ENCODE measurements at places on chromosomes 3 and 15.
A peak's percentile ranks its signal among the peaks of the same experiment; 100 is the strongest.

- DNase-seq = no peak
Measured at GRCh38 chr3:107392549-107393165, 15.4 kb downstream of the CCDC54 start.

- DNase-seq = no peak
Measured at GRCh38 chr3:163577271-163577670, 1501.0 kb downstream of the SI start.

GRCh38 chr15:73053398-73053723, 1.1 kb downstream of the NEO1 start:
- no peak for DNase-seq

GRCh38 chr3:194328053-194328657, 23.0 kb downstream of the CPN2 start:
- no peak for DNase-seq

- DNase-seq = no peak
Measured at GRCh38 chr3:1374471-1374870, 281.6 kb downstream of the CNTN6 start.

DNA sequence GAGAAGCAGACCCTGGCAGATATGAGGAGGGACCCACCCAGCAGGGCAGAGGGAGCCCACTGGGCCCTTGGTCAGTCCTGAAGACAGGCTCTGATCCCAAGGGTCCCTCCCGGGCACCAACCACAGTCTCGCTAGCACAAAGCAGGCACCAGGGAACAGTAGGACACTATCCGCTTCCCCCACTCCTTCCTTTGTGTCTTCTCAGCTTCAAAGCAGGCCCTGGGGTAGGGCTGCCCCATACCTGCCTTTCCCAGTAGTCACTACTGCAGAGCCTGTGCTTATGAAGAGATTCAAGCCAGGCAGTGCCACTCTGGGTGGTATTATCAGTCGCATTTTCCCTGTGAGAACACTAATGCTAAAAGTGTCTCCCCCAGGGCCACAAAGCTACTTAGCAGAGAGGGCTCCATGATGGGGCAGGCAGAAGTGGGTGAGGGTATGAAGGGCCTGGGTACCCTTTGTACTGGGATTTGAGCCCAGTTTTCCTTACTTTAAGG, 32.7 kb downstream of the SRPRB start:
- DNase-seq = no peak

GRCh38 chr3:73136941-73137340, 75.5 kb downstream of the EBLN2 start:
- DNase-seq = no peak

GRCh38 chr3:53357458-53357857, 10.1 kb upstream of the DCP1A start:
- no peak for DNase-seq

DNA sequence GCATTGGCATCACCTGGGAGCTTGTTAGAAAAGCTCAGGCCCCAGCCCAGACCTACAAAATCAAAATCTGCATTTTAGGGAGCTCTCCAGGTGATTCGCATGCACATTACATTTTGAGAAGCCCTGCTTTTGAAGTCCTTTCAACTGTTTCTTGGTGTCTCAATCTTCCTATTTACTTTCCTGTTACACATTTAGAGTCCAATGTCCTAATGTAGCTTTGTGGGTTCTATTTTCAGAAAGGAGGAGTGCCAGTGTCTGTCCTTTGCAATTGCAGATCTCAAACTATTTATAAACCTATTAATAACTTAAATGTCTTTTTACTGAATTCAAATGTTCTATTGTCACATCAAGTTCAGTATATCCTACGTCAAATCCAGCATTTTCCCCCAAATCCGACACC, 27.8 kb upstream of the MYRIP start:
- DNase-seq = no peak

DNA sequence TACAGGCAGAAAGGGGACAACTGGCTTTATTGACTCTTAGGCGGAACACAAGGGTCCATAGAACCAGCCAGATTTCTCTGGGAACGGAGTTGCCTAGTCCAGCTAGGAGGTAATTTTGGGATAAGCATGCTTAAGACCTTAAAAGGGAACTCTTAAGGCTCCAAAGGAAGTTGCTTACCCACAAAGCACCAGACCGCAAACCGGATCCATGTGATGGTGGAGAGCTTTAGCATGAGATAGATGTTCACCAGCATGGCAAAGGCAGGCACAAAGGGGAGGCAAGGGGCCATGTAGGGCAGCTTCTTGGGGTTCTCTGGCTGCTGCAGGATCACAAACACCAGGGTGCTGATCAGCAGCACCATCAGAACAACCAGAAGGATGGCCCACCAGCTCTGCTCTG, 61.4 kb downstream of the CLDN11 start:
- no peak for DNase-seq

DNA sequence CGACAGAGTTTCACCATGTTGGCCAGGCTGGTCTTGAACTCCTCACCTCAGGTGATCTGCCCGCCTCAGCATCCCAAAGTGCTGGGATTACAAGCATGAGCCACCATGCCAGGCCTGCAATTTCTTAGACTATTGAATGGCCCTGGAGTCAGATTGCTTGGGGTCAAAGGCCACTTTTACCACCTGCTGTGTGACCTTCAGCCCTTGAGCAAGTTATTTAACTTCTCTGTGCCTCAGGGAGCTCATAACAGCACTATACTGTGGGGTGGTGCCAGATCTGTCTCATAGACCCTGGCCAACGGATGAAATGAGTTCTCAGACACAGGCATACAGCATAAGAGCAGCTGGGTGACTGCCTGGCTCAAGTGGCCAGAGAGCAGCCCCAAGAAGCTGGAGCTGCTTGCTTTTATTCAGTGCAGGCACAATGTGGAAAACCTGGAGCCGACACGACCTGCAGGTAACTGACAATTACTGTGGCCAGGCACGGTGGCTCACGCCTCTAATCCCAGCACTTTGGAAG, 44.9 kb upstream of the FURIN start:
- no peak for DNase-seq

DNA sequence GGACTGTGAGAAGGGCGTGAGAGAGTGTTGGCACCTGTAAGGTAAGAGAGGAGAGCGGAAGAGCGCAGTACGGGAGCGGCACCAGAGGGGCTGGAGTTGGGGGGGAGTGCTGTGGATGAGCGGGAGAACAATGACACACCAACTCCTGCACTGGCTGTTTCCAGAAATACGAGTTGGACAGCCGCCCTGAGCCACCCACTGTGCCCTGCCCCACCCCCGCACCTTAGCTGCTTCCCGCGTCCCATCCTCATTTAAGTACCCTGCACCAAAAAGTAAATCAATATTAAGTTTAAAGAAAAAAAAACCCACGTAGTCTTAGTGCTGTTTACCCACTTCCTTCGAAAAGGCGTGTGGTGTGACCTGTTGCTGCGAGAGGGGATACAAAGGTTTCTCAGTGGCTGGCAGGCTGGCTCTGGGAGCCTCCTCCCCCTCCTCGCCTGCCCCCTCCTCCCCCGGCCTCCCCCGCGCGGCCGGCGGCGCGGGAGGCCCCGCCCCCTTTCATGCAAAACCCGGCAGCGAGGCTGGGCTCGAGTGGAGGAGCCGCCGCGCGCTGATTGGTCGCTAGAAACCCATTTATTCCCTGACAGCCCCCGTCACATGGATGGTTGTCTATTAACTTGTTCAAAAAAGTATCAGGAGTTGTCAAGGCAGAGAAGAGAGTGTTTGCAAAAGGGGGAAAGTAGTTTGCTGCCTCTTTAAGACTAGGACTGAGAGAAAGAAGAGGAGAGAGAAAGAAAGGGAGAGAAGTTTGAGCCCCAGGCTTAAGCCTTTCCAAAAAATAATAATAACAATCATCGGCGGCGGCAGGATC, at the start of gene SOX2:
Gene SOX2 (plus strand): TSS at position 601 of the 811 bp plus-strand sequence. CDS start 436 bp downstream, outside the sequence.
- peak; percentile 67 for DNase-seq

DNA sequence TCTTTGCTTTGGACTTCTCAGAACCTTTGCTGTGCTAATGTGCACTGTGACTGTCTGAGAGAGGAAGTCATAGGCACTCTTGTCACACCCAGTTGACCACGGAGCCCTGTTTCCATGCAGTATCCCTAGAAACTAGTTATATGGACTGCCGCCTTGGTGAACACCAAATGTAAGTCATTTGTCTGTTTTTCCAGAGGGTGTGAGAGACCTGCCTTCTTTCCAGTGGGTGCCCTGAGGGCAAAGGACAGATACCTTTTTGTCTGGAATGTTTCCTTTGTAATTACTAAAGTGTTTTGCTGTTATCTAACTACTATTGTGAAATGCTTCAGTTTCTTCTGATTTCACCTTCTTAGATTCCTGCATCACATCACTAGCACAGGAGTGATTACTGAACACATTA, 91.8 kb downstream of the LARS2 start:
- no peak for DNase-seq

GRCh38 chr3:195040094-195040493, 230.9 kb downstream of the XXYLT1 start:
- DNase-seq = no peak

- no peak for DNase-seq
Measured at GRCh38 chr3:159881208-159881607, 107.4 kb upstream of the IL12A start.

- no peak for DNase-seq
Measured at GRCh38 chr3:48092270-48092669, 76.1 kb upstream of the MAP4 start.

- DNase-seq = no peak
Measured at GRCh38 chr15:32959077-32959476, 235.4 kb downstream of the FMN1 start.

GRCh38 chr15:65089206-65089824, 12.8 kb downstream of the KBTBD13 start:
- DNase-seq = no peak

DNA sequence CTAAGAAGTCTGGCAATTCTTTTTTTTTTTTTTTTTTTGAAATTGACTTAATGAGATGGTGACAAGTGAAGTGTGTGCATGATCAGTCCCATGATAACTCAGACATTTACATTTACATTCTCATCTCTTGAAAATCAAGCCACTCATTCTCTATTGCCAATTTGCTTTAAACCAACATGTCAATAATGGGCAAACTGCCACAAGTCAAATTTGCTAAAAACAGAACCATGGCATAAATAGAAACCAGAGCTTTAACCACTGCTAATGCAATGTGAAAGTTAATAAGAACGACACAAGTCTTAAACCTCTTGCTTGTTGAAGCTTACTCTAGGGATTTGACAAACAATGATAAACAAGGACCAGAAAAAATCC, 12.0 kb upstream of the COL8A1 start:
- no peak for DNase-seq

- DNase-seq = no peak
Measured at GRCh38 chr15:62940755-62941361, 101.7 kb upstream of the TPM1 start.

DNA sequence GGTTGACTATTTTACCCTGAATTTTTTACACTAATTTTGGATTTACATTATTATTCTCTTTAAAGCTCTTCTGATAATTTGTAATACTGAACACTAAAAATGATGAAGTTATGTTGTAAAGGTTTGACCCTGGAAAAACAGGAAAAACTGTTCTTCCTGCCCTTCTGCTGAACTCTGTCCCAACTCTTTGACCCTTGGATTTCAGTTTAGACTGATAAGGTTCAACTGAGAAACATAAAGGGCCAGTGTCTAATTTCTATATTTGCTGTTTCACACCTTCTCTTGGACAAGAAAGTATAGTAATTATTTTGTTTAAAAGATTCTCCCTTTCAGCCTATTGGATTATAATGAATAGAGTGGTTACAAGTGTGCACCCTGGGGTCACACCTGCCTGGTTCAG, 12.8 kb upstream of the TMOD3 start:
- DNase-seq = no peak

GRCh38 chr3:151224268-151224866, 21.4 kb upstream of the GPR171 start:
- DNase-seq = no peak

- no peak for DNase-seq
Measured at GRCh38 chr15:71781179-71781964, 29.0 kb upstream of the NR2E3 start.

- no peak for DNase-seq
Measured at GRCh38 chr15:68278345-68278594, 725 bp downstream of the FEM1B start.

DNA sequence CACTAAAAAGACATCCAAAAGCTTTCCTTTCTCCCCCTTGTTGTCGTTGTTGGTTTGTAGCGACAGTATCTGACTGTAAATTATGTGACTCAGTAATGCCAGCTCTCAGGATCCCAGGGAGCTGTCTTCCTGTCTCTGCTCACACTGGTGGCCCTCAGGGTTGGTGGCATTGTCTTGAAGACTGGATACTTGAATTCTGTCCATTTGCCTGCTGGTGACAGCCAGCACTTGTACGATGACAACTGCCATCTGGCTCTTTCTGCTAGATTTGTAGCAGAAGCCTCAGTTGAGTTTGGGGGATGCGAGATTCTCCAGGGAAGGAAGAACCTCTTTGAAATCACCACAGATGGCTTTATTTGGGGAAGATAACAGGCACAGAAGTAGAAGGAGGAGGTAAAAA, 120.8 kb downstream of the ARPP21 start:
- DNase-seq = no peak

DNA sequence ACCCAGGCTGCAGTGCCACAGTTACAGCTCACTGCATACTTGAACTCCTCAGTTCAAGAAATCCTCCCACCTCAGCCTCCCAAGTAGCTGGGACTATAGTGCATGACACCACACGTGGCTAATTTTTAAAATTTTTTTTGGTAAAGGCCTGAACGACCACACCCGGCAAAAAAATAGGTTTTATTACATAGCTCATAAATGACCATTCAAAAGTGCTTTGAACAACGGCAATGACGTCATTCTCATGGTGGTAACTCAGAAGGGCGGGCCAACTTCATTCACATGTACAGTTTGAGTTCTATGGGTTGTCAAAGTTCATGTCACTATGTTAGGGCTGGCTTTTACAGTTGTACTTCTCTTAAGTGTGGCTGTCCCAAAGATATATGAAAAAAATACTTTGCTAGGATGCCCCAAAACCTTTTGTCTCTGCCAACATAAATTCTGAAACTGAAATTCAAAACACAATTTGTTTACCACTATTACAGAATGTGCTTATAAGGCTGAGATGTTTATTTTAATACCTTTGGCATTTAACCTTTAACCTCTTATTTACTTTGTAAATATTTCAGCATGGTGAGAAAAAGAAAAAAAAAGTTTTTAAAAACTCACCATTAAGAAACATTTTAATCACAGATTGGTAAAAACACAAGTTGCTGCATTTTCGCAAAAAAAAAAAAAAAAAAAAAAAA, 6.2 kb downstream of the MYO1E start:
- DNase-seq = no peak

Data from NCI-H187 (cell line).